Stomach (tissue), 19 donors: ENCODE measurements at places on chromosomes 5 and 9. TPM values are rescaled to one million over a fixed set of nuclear protein-coding genes. Genes with fewer than 3 reads are reported as not detected.

TLX3 gene
- total RNA-seq = not detected

OR1J2 gene
- not detected for total RNA-seq

PDE8B gene
- total RNA-seq = 28.1 TPM

PCDHA9 gene
- 0.73 TPM for total RNA-seq

FAM13B gene
- total RNA-seq = 36.4 TPM

LMAN2 gene
- 193 TPM for total RNA-seq

PTGES gene
- 0.58 TPM for total RNA-seq

DEPDC1B gene
- 1.4 TPM for total RNA-seq

EPB41L4B gene
- 26.1 TPM for total RNA-seq
